ENCODE measurements at places on chromosomes 2 and 18.

- DNase-seq = peak; percentile 85
These were observed at the start of gene NBAS for GRCh38 chr2:15560988-15561573. Gene NBAS, minus strand, starts transcription at chr2:15561334. Its CDS starts 30 bp downstream, at chr2:15561304.

- no peak for DNase-seq
These were observed 54.1 kb upstream of the RAB6C start for GRCh38 chr2:129925381-129925780.

DNA sequence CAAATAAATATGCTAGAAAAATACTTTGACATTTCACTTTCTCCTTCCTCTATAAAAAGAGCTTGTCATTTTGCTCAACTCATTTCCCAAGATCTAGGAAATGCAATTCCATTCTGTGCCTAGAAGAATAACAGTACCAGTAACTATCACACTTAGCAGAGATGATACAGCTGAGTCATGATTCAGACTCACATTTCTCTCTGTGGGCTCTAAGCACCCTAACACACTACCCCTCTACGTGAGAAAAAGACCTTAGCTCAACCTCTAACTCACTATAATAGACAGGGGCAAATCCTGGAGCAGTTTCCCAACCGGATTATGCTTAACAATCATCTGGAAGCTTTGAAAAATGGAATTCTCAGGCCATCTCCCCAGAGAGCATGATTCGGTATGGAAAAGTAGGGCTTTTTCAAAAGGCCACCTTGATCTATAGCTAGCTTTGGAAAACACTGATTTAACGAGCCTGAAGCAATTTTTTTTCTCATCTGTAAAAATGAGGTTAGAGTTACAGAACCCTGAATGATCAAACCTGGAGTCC, 1312.3 kb upstream of the PIK3C3 start:
- no peak for DNase-seq

DNA sequence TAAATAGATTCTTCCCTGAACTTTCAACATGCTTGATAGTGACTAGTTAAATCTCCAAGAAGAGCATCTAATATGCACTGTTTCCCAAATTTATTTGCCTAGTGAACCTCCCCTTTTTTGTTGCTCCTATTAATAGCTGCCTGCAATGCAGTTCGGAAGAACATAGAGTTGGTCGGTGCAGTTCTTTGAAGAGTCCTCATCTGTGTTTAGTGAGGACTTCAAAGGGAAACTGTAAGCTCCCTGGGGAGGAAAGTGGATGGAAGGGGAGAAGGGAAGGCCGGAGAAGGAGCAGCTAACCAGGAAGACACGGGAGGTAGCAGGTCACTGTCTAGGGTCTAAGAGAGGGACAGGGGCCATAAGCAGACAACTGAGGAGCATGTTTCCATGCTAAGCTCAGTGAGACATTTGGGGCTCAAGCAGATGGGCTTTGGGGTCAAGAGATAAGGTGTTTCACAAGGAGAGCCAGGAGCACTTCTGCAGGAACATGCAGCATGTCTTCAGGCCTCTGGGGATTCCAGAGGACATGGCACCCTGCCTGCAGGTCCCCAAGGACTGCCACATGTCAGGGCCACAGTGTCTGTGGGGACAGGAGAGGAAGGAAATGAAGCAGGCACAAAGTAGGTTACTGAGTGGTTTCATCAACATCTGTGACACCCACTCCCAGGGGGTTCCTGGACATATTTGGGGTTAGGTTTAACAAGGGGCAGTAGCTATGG, 48.7 kb upstream of the ANXA4 start:
- no peak for DNase-seq

- no peak for DNase-seq
These were observed 23.4 kb downstream of the AQP12A start for GRCh38 chr2:240714747-240715725.

DNA sequence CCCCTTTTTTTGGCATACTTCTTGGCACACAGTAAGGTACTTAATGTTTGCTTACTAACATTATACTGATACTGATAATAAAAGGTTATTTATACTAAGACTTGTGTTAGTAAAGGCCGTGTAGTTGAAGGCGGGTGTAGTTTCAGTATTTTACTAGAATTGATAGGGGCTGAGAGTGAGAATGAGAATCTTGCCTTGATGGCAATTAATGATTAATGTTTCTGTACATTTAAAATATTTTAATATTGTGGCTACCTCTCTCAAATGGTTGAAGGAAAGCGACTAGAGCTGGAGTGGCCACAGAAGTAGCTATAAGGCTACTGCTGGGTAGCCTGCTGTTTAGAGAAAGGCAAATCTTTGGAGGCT, 29.3 kb downstream of the PELI1 start:
- DNase-seq = no peak

GRCh38 chr18:14104906-14105748, 27.1 kb downstream of the ZNF519 start:
- DNase-seq = no peak

DNA sequence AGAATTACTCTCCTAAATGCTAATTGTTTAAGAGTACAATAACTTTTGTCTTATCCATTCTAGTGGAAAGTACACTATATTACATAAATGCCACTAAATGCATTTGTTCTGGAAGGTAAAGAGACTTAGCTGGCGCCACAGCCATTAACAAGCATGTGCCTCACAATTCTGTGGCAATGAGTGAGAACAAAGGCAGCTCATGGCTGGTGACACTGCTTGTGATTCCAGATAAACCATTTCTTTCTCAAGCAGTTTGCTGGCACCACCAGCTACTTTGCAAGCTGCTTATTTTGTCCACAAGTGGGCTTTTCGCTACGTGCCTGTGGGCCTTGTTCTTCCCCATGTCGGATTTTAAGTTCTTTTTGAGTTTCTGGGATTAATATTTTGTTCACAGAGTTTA, 147.6 kb upstream of the SMAD7 start:
- DNase-seq = no peak

DNA sequence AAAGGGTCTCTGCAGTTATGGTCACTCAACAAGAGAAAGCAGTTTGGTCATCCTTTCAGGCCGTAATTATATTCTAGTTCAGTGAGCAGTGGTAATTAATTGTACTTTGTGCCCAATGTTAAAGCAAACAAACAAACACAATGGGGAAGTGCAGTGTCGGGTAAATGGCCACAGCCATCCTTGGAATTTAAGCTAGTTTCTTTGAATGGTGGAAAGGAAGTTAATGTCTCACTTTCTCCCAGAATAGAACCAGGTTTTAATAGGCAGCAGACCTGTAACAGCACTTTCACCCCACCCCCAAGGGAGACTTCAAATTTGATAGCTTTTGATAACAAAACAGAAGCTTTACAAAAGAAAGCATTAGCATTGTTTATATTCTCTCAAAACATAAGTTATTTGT, 20.0 kb upstream of the ITGAV start:
- DNase-seq = no peak

DNA sequence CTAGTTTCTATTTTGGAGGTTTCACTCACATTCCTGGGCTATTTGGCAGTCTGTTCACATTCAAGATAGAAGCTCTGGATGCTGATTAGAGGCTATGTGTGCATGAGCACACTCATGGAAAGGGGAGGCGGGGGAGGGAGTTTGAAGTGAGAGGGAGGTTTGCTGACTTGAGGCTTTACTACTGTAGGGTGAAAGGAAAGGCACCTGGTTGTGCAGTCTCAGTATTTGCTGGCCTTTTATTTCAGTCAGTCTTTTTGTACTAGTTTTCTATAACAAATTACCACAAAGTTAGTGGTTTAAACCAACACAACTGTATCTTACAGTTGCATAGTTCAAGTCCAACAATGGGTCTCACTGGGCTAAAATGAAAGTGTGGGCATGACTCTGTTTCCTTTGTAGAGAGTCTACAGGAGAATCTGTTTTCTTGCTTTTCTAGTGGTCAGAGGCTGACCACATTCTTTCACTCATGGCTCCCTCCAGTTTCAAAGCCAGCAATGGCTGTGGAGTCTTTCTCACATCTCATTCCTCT, 47.7 kb upstream of the NR4A2 start:
- DNase-seq = no peak

DNA sequence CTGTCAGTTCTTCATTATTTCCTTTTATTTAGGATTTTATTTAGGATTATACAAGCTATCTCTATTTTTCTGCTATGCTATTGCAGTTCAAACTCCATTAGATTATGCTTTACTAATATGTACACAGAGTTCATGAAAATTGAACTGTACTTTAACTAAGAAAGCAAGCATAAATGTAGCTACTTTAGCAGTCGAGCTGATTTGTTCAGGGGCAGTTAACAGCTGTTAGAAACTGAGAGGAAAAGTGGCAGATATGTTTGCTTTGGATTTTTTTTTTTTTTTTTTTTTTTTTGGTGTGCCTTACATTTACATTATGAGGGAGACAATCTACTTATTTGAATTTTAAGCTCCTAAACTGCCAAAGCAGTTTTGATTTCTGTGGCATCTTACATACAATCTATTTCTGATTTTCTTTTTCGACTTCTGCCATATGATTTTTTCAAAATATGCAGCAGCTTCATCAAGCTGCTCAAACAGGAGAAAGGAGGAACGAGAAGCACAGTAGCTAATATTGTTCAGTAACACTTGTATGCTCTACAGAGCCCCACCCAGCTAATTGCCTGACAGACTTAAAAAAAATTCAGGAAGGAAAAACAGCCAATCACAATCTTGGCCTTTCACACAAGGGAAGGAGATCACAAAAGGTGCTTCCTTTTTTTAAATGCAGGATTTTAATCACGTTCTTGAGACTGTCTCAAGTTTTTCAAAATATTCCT, 233.4 kb upstream of the SIX3 start:
- no peak for DNase-seq

DNA sequence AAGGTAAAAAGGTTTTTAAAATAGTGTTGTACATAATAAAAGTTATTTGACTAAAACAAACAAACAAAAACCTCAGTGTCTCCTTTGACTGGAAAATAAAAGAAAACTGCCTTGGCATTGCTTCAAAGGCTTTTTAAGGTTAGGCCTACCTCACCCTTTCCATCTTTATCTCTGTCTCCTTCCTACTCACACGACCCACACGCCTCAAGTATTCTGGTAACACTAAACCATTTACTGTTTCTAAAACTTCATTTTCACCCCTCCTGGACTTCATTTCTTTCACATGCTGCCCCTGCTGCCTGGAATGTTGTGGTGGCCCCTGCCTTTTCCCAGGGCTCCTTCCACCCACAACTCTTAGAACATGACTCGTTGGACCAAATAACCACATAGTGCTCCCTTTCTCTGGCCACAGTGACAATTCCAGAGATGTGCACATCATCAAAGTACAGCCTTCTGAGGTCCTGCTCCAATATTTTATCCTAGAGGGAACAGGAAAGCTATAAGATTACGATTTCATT, 54.0 kb downstream of the ERBB4 start:
- DNase-seq = no peak

GRCh38 chr2:109472974-109473373, 140.8 kb downstream of the SEPTIN10 start:
- no peak for DNase-seq

- peak; percentile 31 for DNase-seq
These were observed 2.7 kb downstream of the PER2 start for GRCh38 chr2:238285653-238286082.

GRCh38 chr2:181500201-181500600, 43.0 kb downstream of the ITGA4 start:
- no peak for DNase-seq

- no peak for DNase-seq
These were observed 1691.8 kb upstream of the LRRTM1 start for GRCh38 chr2:81996332-81996731.

- no peak for DNase-seq
These were observed 362.8 kb upstream of the SLC14A2 start for GRCh38 chr18:45252474-45252873.

DNA sequence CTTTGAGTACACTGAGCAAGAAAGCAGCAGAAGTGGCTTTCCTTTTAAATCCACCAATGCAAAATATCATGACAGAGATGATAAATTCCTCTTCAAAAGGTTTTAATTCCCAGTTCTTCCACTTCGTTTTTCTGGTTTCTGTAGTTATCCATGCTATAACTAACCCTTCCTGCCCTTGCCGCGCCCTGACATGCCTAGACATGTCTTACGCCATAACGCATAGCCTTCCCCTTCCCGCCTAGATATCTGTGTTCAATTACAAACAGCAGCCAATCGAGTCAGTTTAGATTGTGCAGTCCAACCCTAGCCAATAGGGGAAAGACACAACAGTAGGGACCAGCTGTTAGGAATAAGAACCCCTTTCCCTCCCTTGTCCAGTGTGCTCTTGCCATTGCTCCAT, 16.1 kb downstream of the PRPF40A start:
- DNase-seq = no peak
